ENCODE measurements at places on chromosomes 6 and 20.

DNA sequence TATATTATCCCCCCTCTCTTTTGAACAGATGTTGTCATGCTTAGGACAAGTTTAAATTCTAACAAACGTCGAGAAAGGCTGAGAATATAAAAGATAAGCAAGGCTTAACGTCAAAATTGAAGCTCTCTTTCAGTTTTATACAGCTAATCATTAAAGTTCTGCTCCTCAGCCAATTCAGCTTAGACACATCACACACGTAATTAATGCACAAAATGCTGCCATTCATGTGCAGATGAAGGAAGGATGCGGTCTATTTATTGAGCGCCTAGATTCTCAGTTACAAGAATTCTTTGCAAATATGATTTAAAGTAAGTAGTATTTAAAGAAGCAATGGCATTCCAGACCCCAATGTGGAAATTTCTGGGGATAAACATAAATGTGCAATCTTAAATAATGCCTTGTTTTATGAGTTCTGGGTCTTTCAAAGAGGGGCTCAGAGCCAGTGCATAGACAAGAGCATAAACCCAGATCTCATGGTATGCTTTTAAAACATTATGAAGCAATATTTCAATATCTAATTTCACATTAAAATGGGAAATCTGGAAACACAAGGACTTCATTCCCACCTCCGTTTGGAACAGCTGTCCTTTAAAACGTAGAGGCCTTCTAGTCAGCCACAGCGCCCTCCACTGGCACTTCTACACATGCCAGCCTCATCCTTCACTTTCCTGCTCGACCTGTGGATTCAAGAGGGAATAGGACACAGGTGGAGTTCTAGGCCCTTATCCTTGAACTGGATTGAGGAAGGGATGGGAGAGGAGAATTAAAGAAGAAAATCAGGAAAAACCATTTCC, 85.8 kb downstream of the LYRM4 start:
- no peak for DNase-seq

DNA sequence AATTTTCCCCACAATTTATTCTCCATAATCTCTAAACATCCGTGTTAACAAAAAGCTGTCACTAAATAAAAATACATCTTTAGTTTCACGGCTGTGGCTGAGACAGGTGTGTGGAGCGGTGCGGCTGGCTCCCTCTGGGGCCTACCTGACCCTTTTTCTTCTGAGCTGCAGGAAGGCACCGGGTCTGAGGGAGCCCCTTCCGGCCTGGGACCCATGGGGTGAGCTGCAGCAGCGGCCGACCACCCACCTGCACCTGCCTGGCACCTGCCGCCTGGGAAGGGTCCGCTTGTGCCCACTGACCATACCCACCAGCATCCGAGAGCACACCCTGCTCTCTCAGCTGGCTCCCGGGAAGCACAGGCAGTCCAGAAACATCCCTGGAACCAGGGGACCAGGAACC, 41.5 kb upstream of the FNDC1 start:
- no peak for DNase-seq

DNA sequence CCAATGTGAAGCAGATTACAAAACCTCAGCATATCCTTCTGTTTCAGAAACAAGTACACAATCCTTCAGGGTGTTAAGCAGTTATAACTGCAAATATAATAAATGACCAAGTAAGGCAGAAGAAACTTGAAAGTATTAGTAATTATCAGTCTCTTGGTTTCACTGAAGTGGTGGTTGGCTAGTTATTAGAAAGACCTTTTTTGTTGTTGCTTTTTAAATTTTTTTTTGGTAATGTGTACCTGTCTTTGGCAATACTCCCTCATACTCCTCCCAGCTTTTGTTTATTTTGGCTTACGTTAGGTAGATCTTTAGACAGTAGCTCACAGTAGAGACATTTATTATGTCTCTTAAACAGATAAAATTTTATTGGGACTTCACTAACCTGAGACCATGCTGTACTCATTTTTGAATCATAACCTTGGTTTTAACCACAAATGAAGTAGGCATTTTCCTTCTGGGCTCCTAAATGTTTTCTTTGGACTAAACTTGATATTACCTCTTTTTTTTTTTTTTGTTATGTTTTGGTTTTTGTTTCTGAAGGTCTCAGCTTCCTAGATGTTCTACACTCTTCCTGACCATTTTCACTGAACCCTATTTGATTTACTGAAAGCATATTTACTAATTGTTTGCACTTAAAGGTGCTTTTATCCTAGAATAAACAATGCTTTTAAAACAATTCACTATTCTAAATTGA, 6.4 kb downstream of the CD2AP start:
- DNase-seq = no peak

GRCh38 chr20:37726971-37727956, 33.4 kb downstream of the CTNNBL1 start:
- DNase-seq = no peak

DNA sequence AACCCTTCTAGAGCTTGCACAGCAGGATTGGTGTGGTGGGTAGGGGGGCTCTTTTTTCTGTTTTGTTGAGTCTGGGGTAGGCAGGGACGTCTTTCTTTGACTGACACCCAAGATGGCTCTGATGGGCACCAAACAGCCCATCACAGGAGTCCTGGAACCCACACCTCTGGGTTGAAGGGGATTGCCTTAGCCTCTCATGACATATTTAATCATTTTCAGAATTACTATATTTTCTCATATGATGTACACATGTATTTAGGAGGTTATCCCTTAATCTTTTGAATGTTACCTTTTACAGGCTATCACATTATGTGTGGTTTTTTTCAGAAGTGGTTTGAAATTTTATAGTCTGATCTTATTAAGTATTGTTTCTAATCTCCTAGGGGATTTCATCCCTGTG, 64.6 kb downstream of the RPP40 start:
- no peak for DNase-seq

- no peak for DNase-seq
Observed at GRCh38 chr6:155872961-155873360, 417.3 kb upstream of the NOX3 start.

GRCh38 chr6:139580592-139581484, 206.4 kb upstream of the CITED2 start:
- DNase-seq = no peak

- DNase-seq = no peak
Observed at GRCh38 chr20:24679448-24680047, 210.1 kb downstream of the SYNDIG1 start.

- no peak for DNase-seq
Observed at GRCh38 chr20:41467690-41468089, 101.1 kb upstream of the EMILIN3 start.

- no peak for DNase-seq
Observed at GRCh38 chr6:160975162-160975561, 16.4 kb upstream of the MAP3K4 start.

DNA sequence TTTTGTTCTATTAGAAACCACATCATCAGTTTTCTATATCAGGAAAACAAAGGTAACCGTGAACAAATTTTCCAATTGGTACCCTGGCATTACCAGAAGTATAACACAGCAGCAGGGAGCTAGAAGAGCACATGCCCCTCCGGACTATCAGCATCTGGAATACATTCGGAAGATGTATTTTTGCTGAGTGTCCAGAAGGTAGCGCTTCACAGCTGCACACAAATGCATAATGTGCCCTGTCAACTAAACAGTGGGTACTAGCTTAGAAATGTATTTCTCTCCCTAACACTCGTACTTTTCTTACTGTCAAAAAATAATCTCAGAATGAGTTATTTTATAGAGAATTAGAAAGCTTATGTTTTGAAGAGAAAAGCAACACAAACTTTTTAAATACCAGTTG, 77.6 kb downstream of the HUS1B start:
- no peak for DNase-seq

- DNase-seq = no peak
Observed at GRCh38 chr6:158213925-158214674, 46.0 kb downstream of the GTF2H5 start.

- no peak for DNase-seq
Observed at GRCh38 chr6:110188791-110189190, 8.6 kb downstream of the CDC40 start.

- no peak for DNase-seq
Observed at GRCh38 chr6:14639983-14640599, 522.5 kb downstream of the CD83 start.

DNA sequence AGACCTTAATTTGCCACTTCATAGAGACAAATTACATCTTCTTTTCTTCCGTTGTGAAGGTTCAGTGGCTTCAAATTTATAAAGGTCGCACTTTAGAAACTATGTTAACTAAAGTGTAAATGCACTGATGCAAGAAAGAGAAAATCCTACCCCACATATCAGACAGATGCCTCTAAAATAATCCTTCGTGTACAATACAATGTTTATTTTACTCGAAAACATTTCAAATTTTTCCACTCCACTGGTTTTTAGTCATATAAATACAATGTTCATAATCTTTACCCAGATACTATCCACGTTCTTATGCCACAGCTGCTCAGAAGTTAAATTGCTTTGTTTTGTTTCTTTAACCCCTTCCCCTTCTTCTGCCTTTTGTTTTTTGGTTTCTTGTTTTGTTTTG, 140.3 kb upstream of the LAMP5 start:
- no peak for DNase-seq

DNA sequence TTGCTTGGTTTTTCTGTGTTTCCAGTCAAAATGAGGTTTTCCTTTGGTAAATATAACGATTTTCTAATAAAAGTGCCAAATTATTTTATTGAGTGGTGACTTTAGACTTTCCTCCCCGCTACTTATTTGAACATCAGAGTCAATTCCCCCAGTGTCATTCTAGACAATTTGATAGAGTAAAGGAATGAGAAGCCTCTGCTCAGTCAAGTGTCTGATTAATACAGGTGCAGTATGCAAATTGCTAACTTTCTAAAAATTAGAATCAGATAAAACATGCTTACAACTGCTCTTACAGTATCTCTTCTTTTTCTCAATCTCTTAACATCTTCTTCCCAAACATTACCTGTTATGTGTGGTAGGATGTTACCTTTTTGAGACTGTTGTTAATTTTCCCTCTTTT, 148.7 kb downstream of the CD83 start:
- no peak for DNase-seq

GRCh38 chr6:45420083-45420908, 42.6 kb upstream of the SUPT3H start:
- DNase-seq = no peak

DNA sequence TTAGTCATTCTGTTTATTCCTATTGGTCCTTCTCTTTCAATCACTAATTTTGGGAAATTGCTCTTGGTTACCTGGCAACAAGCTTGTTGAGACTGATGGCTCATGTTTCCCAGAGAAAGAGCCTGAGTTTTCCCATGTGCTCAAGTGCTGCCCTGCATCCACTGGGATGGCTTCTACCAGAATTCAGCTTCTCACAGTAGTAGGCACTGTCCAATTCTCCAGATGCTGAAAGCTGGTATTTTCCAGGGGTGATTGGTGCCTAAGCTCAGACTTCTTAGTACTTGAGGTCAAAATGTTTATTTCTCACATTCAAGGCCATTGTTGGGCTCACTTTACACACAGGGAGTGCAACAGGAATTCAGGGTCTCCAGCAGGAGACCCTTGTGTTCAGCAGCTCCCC, 29.1 kb upstream of the SLC2A12 start:
- DNase-seq = no peak

- no peak for DNase-seq
Observed at GRCh38 chr6:119781365-119781764, 431.8 kb upstream of the MAN1A1 start.

DNA sequence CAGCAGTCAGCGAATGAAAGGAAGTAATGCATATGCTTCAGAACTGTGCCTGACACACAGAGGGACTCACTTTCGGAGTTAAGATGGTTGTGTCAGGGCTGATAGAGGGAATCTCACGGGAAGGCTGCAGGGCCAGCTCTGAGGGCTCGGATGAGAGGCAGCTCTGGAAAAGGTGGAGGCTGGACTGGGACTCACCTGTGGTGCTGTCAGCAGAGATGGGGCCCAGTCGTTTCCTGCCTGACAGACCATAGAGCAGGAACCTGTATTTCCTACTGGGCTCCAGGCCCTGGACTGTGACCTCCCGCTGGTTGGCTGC, 9.3 kb downstream of the CYP21A2 start:
- no peak for DNase-seq

GRCh38 chr6:7680393-7681075, 45.4 kb upstream of the BMP6 start:
- no peak for DNase-seq

- DNase-seq = no peak
Observed at GRCh38 chr6:109740787-109741186, 49.7 kb downstream of the FIG4 start.

GRCh38 chr6:21653323-21653722, 59.8 kb downstream of the SOX4 start:
- DNase-seq = no peak

- no peak for DNase-seq
Observed at GRCh38 chr6:160461641-160462040, 113.5 kb downstream of the SLC22A3 start.

DNA sequence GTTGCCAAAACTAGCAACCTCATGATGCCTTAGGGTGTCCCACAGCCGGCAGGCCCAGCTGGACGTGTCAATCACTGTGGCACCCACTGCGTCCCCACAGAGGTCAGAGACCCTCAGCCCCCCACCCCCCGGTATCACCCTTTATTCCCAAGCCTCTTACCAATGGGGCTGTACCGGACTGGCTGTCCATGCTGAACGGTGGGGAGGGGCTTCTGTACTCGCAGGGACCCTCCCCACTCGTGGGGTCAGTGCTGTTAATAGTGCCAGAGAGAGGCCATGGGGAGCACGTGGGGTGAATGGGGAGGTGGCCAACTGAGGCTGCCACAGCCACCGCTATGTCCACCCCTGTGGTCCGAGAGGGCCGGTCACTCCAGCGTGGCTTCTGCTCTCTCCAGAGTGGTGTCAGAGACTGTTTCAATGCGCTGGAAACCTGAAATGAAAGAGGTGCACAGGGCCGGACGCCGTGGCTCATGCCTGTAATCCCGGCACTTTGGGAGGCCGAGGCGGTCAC, 68.6 kb downstream of the THBS2 start:
- no peak for DNase-seq

- no peak for DNase-seq
Observed at GRCh38 chr6:167452338-167453081, 127.6 kb downstream of the TTLL2 start.

DNA sequence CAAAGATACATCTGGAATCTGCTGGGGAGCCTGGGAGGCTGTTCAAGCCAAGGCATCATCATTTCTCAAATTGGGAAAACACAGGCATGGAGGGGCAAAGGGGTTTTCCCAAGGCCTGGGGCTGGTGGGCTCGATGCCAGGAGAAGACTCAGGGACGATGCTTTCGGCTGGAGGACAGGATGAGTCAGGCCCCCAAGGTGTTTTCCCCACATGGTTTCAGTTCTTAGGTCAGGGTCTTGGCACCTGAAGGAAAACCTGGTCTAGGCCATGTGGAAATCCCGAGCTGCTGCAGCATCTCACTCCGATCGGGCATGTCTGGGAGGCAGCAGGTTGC, 348.1 kb downstream of the CDC5L start:
- no peak for DNase-seq

GRCh38 chr6:28315628-28316027, 20.3 kb downstream of the ZSCAN31 start:
- no peak for DNase-seq

DNA sequence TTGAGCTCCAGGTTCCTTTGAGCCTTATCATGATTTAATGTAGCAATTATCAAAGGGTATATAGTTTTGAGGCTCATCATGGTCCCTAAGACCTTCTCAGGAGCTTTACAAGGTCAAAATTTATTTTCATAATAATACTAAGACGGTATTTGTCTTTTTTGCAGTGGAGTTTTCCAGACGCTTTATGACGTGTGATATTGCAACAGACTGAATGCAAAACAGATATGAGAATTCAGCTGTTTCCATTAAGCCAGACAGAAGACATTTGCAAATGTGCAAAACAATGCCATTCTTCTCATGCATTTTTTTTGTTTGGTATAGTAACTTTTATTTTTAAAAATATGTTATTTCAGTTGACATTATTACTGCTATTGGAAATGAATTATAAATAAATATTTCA, 24.7 kb upstream of the CNKSR3 start:
- DNase-seq = no peak

GRCh38 chr6:39177130-39177529, 52.1 kb downstream of the KCNK5 start:
- DNase-seq = no peak

Data from GM12892 (cell line).